DND-41 (cell line): ENCODE measurements at places on chromosomes 16 and 17.
A peak's percentile ranks its signal among the peaks of the same experiment; 100 is the strongest.

- H3K27me3 ChIP-seq, result no peaks in the 10 kb centered on the region
- no peaks in the 10 kb centered on the region for H3K36me3 ChIP-seq
- no peak for DNase-seq
- no peak overlapping the region for H3K4me3 ChIP-seq
Measured at GRCh38 chr16:54821731-54822130, 108.9 kb upstream of the IRX5 start.

- peaks cover 93% of the 10 kb centered on the region for H3K36me3 ChIP-seq
- peaks cover 4% of the 10 kb centered on the region; the same call in 1 of the 2 replicates for H3K4me1 ChIP-seq
- H3K27ac ChIP-seq, result no peak overlapping the region
- H3K27me3 ChIP-seq, result no peaks in the 10 kb centered on the region
- no peak for DNase-seq
Measured at GRCh38 chr16:30715750-30716445, 16.9 kb downstream of the SRCAP start.

GRCh38 chr17:10328971-10329923, 43.6 kb downstream of the MYH13 start:
- DNase-seq, result no peak
- H3K4me1 ChIP-seq, result no peaks in the 10 kb centered on the region
- H3K27ac ChIP-seq, result no peak overlapping the region
- H3K4me3 ChIP-seq, result no peak overlapping the region

DNA sequence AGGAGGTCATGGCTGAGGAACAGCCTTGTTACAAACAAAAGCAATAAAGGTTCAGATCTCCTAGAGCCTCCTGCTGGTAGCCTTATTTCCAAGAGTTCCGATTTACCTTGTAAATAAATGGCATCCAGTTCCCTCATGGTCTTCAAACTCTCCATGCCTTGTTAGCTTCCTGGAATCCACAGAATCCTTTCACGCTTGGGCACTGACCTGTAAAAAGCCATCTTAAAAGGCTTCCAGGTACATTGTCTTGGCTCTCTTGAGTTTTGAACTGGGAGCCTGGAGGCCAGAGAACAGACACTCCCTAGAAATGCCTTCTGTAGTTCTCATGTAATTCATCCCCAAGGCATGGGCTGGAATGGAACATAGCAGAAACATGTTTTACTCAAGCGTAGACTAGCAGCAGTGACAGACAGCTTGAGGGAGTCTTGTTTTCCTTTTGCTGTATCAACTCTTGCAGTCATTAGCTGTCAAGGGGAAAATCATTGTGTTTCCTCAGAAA, 207.9 kb downstream of the SNX29 start:
- no peaks in the 10 kb centered on the region for H3K36me3 ChIP-seq
- no peak overlapping the region for H3K27ac ChIP-seq
- H3K4me3 ChIP-seq, result no peak overlapping the region
- no peaks in the 10 kb centered on the region for H3K27me3 ChIP-seq
- no peaks in the 10 kb centered on the region for H3K4me1 ChIP-seq
- DNase-seq, result no peak

DNA sequence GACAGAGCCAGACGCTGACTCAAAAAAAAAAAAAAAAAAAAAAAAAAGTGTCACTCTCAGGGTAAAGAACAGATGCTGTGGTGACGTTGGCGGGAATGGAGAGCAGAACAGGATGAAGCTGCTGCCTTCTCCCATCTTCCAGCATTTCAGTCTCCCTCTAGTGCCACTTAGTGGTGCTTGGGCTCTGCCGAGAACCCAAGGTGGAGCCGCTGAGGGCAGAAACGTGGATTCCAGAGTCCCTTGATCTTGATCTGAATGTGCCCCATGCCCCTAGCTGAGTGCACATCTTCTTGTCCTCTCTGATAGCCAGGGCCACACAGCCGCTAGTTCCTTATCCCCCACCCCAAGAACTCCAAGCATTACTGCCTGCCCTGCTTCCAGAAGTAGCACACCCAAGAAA, 43.2 kb upstream of the FA2H start:
- H3K27me3 ChIP-seq, result peaks cover 4% of the 10 kb centered on the region
- H3K4me3 ChIP-seq, result no peak overlapping the region
- peaks cover 9% of the 10 kb centered on the region for H3K4me1 ChIP-seq
- no peak for DNase-seq
- no peak overlapping the region for H3K27ac ChIP-seq

DNA sequence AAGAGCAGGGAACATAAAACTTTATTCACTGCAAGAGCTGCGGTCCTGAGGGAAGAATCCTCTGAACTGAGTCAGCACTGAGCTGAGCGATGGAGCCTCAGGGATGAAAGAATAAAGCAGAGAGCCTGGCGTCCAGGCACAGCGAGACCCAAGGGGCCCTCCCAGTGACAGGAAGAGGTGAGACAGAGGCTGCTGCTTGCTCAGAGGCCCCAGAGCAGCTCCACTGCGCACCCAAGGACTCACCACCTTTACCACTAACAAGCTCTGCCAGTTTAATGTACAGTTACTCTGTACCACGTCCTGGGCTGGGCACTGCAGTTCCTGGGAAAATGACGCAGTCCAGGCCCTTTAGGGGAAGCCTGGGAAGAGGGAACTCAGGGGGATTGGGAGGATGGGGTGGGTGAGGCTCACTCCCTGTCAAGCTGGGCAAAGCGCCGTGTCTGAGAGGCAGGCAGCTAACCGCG, 5.6 kb downstream of the GFAP start:
- no peak overlapping the region for H3K27ac ChIP-seq
- H3K4me1 ChIP-seq, result no peaks in the 10 kb centered on the region
- peaks cover 2% of the 10 kb centered on the region for H3K27me3 ChIP-seq

- H3K27me3 ChIP-seq, result no peaks in the 10 kb centered on the region
- no peak overlapping the region for H3K4me3 ChIP-seq
- no peak overlapping the region for H3K27ac ChIP-seq
- H3K36me3 ChIP-seq, result peaks cover 38% of the 10 kb centered on the region
Measured at GRCh38 chr17:82837586-82838320, 2.1 kb downstream of the ZNF750 start.

DNA sequence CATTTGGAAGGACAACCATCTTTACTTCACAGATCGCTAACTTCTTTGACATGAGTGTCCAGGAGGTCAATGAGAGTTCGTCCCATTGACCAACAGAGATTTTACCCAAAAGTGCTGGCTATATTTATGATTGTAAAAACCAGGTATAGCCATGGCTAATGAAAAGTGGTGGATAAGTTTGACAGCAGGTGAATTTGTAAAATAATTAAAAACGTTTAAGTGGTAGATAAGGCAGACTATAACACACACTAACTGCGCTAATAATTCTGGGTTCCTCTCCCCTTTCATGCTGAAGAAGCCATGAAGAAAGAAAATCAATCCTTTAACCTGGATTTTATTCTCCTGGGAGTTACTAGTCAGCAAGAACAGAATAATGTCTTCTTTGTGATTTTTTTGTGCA, at the start of gene OR1A2:
TSS of gene OR1A2 (plus strand) at position 301 of the 400 bp plus-strand sequence. CDS start at position 301, 0 bp downstream.
- H3K4me1 ChIP-seq, result no peaks in the 10 kb centered on the region
- no peak within 1 kb of the TSS for H3K27ac ChIP-seq
- no peaks in the 10 kb centered on the region for H3K36me3 ChIP-seq
- no peaks in the 10 kb centered on the region for H3K27me3 ChIP-seq
- no peak for DNase-seq

DNA sequence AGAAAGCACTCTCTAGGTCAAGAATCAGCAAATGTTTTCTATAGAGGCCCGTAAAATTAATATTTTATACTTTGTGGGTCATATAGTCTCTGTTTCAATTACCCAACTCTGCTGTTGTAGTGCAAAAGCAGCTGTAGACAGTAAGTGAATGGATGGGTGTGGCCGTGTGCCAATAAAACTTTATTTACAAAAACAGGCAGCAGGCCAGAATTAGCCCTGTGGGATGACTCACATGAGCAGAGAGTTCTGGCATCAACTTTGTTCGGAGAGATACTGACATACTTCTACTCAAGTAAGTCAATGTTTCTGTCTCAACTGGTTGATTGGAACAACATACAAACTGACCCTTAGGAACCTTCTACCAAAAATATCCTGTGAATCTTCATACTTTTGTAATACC, 616.2 kb downstream of the MAF start:
- H3K4me1 ChIP-seq, result no peaks in the 10 kb centered on the region
- no peak overlapping the region for H3K4me3 ChIP-seq
- no peaks in the 10 kb centered on the region for H3K27me3 ChIP-seq
- no peaks in the 10 kb centered on the region for H3K36me3 ChIP-seq
- DNase-seq, result no peak

DNA sequence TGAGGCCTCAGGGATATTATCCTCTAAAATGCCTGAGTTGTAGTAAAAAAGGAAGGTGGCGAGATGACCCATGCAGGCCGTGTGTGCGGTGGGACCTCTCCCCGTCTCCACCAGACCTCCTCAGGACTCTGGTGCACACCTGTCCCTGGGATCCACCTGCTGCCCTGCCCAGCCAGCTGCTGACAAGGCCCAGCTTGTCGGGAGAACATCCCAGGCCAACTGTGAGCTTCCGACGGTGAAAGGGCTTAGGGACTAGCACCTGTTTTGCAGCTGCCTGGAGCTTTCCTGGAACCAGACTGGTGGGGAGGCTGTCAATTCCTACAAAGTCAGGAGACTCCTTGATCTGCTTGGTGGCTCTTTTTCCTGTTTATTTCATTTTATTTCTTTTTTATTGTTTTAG, 11.6 kb downstream of the IL34 start:
- no peaks in the 10 kb centered on the region for H3K27me3 ChIP-seq
- no peak for DNase-seq
- no peak overlapping the region for H3K4me3 ChIP-seq

DNA sequence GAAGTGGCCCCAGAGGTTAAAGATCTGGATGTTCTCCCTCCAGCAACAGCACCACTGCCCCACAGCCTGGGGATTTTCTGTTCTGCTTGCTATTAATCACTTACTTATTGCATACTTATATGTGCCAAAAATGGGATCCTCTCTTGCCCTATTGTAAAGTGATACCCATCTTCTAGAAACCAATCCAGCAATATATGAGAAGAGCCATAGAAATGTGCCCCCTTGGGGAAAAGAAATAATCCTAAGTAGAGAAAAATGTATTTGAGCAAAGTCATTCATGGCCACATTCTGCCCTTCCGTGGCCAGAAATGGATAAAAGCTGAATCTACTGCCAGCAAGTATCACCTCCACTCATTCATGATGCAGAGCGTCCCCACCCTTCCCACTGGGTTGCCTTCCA, 20.9 kb downstream of the SOST start:
- peaks cover 16% of the 10 kb centered on the region for H3K27me3 ChIP-seq
- no peaks in the 10 kb centered on the region for H3K36me3 ChIP-seq
- DNase-seq, result no peak
- no peak overlapping the region for H3K4me3 ChIP-seq
- H3K27ac ChIP-seq, result no peak overlapping the region

DNA sequence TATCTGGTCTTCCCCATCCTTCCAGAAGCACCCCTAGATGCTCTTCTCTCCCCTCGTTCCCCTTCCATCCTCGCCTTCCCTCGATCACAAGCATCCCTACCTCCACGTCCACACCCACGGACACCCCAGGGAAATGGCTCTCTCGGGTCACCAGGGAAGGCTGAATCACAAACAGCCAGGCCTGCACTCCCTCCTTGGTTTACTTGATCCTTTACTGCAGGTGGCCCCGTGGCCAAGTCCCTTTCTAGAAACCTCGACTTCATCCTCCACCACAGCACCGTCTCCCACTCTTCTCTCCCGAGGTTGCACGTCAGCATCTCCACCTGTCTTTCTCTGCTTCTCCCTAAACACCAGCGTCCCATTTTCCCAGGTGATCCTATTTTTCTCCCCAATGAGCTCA, 6.5 kb upstream of the RBFOX3 start:
- H3K27ac ChIP-seq, result no peak overlapping the region
- DNase-seq, result no peak
- H3K36me3 ChIP-seq, result no peaks in the 10 kb centered on the region
- H3K4me3 ChIP-seq, result no peak overlapping the region
- peaks cover 6% of the 10 kb centered on the region for H3K27me3 ChIP-seq
- H3K4me1 ChIP-seq, result no peaks in the 10 kb centered on the region

- peak overlapping the region; percentile 76 for H3K27ac ChIP-seq
- DNase-seq, result peak; percentile 73
- no peaks in the 10 kb centered on the region for H3K27me3 ChIP-seq
- H3K4me3 ChIP-seq, result peak overlapping the region; percentile 90
Measured at GRCh38 chr16:56424791-56425438, 430 bp downstream of the AMFR start.

DNA sequence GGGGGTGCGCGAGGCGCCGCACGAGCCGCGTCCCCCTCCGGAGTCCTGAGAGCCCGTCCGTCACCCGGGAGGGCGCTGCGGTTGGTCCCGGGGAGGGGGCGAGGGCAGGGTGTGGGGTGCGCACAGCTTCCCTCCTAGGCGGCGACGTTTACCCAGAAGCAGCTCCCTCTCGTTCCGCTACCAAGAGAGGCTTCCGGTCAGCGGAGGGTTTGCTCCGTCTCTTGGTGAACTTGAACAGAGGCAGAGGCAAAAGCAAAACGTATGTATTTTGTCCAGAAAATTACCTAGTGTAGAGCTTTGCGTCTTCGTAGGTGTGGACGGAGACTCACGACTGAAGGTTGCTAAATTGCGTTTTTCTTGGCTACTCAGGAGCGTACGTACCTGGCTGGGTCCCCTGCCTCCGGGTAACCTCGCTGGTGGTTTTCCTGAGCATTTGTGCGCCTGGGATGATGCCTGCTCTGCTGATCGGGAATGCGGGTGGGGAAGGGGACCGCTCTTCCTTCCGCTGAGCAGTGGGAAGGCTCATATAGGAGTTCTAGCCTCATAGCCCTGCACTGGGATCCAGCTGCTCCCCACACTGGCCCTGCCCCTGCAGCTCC, 833 bp downstream of the WSCD1 start:
- H3K4me1 ChIP-seq, result no peaks in the 10 kb centered on the region
- H3K4me3 ChIP-seq, result no peak overlapping the region
- DNase-seq, result no peak
- no peak overlapping the region for H3K27ac ChIP-seq

DNA sequence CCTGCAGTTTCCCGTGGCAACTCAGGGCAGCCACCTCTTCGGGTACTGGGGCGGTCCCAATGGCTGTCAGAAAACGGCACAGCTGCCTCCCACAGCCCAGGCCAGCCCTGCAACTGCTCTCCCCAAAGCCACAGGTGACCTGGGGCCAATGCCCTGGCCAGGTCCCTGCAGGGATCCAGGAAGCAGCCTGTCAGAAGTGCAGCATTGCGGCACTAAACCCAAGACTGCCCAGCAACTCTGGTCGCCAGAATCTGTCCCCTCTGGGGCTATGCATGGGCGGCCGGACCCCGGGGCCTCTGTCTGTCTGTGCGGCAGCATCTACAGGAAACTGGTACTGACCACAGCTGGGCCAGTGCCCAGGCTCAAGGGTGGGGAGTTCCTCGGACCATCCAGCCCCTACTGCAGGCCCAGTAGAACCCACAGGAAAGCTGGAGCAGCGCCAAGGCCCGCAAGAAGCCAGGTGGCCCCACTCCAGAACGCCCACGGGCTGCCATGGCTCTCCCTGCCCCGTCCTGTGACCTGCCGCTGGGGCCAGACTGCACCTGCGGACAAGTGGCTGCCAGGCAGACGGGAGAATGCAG, 5.5 kb downstream of the CYBC1 start:
- no peak overlapping the region for H3K4me3 ChIP-seq
- peaks cover 23% of the 10 kb centered on the region for H3K4me1 ChIP-seq
- H3K36me3 ChIP-seq, result peaks cover 63% of the 10 kb centered on the region
- H3K27ac ChIP-seq, result no peak overlapping the region

DNA sequence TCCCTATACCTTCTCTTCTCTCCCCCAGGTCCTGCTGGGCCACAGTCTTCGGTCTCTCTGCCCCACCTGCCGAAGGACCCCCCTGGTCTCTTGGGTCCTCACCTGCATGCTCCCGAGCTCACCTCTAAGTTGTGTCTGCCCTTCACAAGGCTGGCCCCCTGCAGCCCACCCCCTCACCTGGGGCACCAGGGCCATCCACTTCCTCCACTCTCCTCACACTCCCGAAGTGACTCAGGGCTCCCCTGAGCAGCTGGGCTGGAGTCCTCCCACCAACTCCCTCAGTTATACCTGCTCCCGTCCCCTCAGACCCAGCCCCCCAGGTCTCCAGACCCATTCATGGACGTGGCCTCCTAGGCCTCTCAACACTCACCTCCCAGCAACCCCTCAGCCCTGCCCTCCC, 822.0 kb downstream of the KCNJ18 start:
- no peak overlapping the region for H3K4me3 ChIP-seq
- H3K27ac ChIP-seq, result no peak overlapping the region
- H3K27me3 ChIP-seq, result no peaks in the 10 kb centered on the region
